ENCODE measurements at places on chromosomes 3 and 15.

GRCh38 chr3:107465064-107465631, 57.6 kb upstream of the BBX start:
- no peak for DNase-seq

GRCh38 chr3:42535981-42536784, 33.7 kb downstream of the VIPR1 start:
- DNase-seq: peak; percentile 78

DNA sequence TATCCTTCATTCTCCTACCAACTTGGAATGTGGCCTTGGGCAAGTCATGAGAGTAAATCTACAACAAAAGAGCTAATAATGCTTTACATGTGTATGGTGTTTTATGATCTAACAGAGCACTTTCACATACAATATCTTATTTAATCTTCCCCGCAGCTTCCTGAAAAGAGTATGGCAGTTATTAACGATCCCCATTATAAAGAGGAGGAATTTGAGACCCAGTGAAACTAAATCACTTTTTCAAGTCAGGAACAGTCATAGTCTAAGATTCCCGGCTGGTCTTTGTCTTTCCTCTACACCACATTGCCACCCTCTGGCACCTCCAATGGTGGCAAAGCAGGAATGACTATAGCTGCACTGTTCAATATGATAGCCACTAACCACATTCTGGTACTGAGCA, 69.7 kb upstream of the CMSS1 start:
- DNase-seq: peak; percentile 87

DNA sequence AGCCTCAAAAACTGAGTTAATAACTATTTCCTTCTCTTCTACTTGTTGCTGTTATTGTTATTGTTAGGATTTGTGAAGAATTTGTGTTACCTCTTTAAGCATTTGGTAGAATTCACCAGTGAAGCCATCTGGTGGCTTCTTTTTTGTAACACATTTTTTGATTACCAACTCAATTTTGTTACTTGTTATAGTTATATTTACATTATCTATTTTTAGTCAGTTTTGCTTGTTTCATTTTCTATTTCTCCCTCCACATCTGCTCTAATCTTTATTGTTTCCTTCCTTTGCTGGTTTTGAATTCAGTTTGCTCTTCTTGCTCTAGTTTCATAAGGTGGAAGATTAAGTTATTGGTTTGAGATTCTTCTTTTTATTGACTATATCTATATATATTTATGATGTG, 3.7 kb upstream of the SLC9C1 start:
- DNase-seq: no peak

DNA sequence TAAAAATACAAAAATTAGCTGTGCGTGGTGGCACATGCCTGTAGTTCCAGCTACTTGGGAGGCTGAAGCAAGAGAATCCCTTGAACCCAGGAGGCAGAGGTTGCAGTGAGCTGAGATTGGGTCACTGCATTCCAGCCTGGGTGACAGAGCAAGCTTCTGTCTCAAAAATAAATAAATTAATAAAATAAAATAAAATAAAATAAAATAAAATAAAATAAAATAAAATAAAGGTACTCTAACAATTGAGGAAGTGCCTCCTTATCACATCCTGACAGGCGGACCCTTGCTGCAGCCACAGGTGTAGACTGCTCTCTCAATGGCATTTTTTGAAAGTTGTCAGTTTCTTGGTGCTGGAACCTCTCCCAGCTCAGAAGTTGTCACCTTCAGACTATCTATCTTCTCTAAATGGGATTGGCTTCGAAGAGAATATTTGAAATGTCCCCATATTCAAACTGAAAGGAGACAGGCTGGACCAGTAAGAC, 304.1 kb downstream of the RORA start:
- no peak for DNase-seq

GRCh38 chr15:81492331-81492968, 118.4 kb upstream of the TMC3 start:
- no peak for DNase-seq

GRCh38 chr15:49247556-49248110, 77.6 kb downstream of the GALK2 start:
- DNase-seq: no peak

DNA sequence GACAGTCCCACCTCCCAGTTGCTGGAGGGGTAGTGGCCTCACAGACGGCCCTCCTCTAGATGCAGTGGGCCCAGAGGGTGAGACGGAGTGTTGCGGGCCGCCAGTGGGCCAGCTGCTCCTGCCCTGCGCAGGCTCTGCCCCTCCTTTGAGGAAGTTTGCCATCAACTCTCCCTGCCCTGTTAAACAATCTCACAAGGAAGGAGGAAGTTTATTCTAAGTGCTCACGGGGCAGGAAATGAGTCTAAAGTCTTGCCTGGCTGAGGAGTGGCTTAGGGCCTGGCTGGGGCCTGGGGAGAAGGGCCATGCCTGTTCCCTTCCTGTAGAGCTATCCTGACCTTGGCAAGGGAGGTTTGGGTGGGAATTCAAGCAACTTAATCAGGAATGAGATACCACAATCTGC, at the start of gene FAM3D:
FAM3D (minus strand) TSS at position 92 of the 400 bp plus-strand sequence. CDS start 11,211 bp downstream, outside the sequence.
- no peak for DNase-seq

All from SK-MEL-5 (cell line).